NCI-H226 (cell line): ENCODE measurements at places on chromosomes 5 and 9.

- DNase-seq = peak; percentile 68
Measured at GRCh38 chr5:110063640-110064602, 374.2 kb downstream of the MAN2A1 start.

- peak; percentile 95 for DNase-seq
Measured at GRCh38 chr9:137021979-137022661, 5.9 kb downstream of the ABCA2 start.

DNA sequence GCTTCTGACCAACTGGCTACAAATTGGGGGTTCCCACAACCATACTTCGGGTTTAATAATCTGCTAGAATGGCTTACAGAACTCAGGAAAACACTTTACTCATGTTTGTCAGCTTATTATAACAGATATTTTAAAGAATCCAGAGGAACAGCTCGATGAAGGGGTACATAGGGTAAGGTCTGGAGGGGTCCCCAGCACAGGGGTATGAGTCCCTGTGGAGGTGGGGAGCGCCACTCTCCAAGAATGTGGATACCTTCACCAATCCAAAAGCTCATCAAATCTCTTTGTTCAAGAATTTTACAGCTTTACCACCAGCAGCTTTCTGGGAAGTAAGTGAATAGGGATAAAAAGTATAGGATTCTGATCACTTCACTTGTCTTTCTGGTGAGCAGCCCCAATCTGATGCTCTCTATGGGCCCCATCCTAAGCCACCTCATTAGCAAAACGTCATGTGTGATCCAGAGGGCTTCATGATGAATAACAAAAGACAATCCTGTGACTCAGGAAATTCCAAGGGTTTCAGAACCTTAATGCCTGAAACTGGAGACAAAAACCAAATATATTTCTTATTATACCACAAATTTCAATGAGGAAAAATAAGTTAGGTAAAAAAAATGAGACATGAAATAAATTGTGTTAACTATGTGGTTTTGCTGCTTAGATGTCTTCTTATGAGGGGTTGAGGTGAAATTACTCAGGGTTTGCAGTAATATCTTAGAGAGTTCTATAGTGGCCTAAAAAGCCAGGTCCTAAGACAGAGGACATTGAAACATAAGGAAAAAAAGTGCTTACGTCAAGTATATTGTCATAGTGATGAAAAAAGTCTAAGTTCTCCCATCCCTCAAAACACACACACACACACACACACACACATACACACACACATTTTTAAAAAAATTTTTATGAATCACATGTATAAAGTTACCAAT is 290.5 kb downstream of the ANXA1 start:
- DNase-seq = peak; percentile 48

DNA sequence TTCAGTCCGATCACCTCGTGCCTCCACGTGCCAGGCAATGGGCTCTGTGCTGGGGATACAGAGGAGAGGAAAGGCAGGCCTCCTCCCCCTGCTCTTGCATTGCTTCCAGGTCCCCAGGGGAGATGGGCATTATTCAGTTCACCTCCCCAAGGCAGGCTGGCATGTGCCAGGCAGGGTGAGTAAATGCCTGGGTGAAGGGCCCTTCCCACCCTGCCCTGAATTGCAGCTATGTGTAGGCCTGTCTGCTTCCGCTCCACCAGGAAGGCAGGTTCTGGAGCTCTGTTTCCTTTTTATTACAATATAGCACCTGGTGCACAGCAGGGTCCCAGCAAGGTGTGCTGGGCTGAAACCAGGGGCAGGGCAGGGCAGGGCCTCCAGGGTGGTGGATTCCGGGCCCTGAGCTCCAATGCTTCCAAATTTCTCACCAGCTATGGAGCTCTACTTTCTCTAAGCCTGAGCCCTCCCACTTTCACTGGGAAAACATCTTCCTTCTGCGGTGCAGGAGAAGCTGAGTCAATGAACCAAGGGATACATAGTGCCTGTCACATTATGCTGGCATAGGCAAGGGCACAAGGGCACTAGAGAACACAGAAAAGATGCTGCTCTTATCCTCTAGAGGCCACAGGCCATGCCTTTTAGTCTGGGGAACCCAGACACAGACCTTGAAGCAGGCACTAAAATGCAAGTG is 42.0 kb downstream of the SHB start:
- DNase-seq = no peak

- DNase-seq = no peak
Measured at GRCh38 chr9:127697575-127697974, 9.2 kb upstream of the CFAP157 start.

- DNase-seq = no peak
Measured at GRCh38 chr5:126251024-126251423, 172.2 kb upstream of the GRAMD2B start.
